HCT116 (cell line): ENCODE measurements at places on chromosomes 11 and 22. TPM values are rescaled to one million over a fixed set of nuclear protein-coding genes. Genes with fewer than 3 reads are reported as not detected.

DNA sequence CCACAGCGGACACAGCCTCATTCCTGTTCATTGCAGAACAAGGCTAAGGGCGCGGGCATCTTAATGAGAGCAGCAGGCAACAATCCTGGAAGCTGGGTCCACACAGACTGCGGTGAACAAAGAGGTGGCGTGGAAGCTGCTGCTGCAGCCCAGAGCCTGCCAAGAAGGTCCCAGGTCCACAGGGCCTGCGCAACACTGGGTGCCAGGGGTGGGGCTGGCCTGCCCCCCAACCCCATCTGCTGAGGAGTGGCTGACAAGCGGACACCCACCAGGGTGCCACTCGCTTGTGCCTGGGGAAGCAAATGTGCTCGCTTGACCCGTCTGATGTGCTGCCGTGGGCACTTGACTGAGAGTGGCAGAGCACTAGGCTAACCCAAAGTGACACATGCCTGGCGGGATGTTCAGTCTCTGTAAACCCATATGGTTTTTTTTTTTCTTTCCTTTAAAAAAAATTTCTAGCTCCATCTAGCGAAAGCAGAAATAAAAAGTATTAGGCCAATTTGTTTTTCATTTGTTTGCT, 83.2 kb upstream of the PITPNB start:
- no peak overlapping the region for H3K4me3 ChIP-seq
- H3K27me3 ChIP-seq = no peaks in the 10 kb centered on the region
- no peaks in the 10 kb centered on the region for H3K36me3 ChIP-seq
- no peak overlapping the region for H3K27ac ChIP-seq
- H3K4me1 ChIP-seq = no peaks in the 10 kb centered on the region
- DNase-seq = no peak

DNA sequence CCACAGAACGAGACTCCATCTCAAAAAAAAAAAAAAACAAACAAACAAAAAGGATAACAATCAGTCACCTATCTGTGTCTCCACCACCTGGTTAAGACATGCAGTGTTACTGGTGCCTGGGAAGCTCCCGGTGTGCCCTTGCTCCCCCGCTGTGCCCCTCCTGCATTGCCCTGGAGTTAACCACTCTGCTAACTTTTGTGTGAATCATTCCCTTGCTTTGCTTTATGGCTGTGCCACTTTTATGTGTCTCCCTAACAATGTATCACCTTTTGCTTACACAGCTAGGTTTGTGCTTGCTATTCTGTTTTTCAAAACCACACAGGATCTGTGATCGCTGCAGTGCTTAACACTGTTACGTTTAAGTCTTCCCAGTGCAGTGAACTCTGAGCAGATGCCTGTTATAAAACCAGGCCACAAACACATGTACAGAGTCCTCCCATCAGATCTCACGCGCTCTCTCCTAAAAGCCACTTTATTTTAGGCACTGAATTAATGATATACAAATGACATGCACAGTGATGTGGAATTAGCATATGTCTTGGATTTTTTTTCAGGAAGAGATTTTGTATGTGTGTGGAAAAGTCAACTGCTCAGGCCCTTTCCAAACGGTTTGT, 69.9 kb downstream of the BUD13 start:
- H3K4me1 ChIP-seq = no peaks in the 10 kb centered on the region
- H3K36me3 ChIP-seq = no peaks in the 10 kb centered on the region
- no peak overlapping the region for H3K27ac ChIP-seq
- no peaks in the 10 kb centered on the region for H3K27me3 ChIP-seq
- no peak for DNase-seq

Gene RIC3
- total RNA-seq = not detected

Gene OR52H1
- not detected for total RNA-seq

- no peaks in the 10 kb centered on the region for H3K4me1 ChIP-seq
- no peaks in the 10 kb centered on the region for H3K27me3 ChIP-seq
- no peaks in the 10 kb centered on the region for H3K36me3 ChIP-seq
- no peak for DNase-seq
Observed at GRCh38 chr22:48496226-48496845, 1331.3 kb downstream of the BRD1 start.

Gene WT1
- 0.07 TPM for total RNA-seq

DNA sequence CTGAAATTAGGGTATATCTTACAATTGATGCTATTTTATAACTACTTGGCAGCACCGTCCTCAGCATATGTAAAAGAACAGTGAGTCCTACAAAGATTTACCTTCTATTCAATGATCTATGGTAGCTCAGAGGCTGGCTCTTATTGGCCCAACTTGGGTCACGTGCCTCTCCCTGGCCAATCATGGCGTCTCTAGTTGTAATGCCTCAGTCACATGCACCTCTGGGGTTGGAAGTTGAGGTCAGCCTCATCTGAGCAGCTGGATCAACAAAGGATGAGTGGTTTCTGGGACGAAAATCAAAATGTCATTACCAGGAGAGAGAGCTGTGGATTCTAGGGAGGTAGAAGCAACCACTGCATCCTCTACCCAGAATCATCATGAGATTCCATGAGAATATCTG, 22.9 kb upstream of the ASPHD2 start:
- DNase-seq = no peak
- peaks cover 26% of the 10 kb centered on the region for H3K27me3 ChIP-seq
- H3K4me1 ChIP-seq = no peaks in the 10 kb centered on the region
- no peak overlapping the region for H3K4me3 ChIP-seq

DNA sequence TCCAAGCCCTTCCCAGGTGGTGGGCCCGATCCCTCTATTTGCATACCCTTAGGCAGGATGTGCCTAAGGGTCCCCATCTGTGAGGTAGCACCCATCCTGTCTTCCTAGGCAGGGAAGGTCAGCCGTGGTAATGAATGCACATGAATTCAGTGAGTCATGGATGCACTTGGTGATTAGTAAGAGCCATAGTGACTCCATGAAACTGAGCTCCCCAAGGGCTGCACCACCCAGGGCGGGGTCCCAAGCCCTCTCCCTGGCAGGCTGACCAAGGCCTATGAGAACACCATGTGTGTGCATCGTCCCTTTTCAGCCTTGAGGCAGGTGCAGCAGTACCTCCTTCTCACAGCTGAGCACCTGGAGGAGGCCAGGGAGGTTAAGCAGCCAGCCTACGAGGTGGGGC, 15.6 kb upstream of the SUSD2 start:
- no peak for DNase-seq
- H3K4me3 ChIP-seq = no peak overlapping the region
- peaks cover 6% of the 10 kb centered on the region for H3K36me3 ChIP-seq
- H3K27me3 ChIP-seq = no peaks in the 10 kb centered on the region

DNA sequence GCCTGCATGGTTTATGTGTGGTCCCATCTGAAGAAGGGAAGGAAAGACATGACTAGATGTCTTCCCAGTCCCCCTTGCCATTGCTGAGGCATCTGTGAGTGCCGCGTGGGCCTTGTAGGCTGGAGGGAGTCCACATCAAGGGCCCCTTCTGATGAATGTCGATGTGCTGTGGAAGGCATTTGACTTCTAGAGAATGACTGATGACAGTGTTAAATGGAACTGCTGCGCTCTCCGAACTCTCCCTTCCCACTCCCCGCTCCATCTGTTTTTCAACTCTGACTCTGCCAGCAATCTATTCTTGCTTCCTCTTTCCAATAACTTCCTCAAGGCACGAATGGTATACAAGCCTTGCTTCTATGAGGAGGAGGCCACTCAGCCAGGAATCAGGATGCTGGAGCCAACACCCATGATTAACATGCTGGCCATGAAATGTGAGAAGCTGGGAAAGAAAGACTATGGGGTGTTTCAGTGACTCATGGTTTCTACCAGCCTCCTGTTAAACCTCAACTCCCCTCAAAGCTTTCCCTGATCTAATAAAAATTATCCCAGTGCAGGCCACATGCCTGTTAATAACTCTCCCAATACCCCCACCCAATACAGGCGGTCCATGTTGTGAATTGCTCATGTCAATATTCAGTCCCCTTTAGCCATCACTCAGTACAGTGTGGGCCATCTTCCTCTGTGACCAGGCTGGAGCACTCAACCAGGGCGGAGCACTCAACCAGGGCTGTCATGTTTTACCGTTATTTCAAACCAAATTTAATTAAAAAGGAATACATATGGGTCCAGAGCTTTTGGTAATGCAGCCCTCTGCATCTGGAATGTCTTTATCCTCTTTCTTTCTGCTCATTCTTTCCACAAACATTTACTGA, 46.4 kb upstream of the TBCEL start:
- H3K27me3 ChIP-seq = peaks cover 50% of the 10 kb centered on the region
- H3K4me1 ChIP-seq = no peaks in the 10 kb centered on the region
- no peak overlapping the region for H3K27ac ChIP-seq
- no peaks in the 10 kb centered on the region for H3K36me3 ChIP-seq

GRCh38 chr22:45268167-45268957, 16.4 kb upstream of the UPK3A start:
- H3K27ac ChIP-seq = no peak overlapping the region; the same call in 1 of the 2 replicates
- H3K4me3 ChIP-seq = peak overlapping the region; percentile 55
- no peak for DNase-seq
- no peaks in the 10 kb centered on the region for H3K27me3 ChIP-seq
- H3K36me3 ChIP-seq = no peaks in the 10 kb centered on the region

GRCh38 chr11:100928426-100928825, 201.2 kb downstream of the PGR start:
- no peak for DNase-seq
- no peak overlapping the region for H3K4me3 ChIP-seq
- H3K27ac ChIP-seq = no peak overlapping the region
- no peaks in the 10 kb centered on the region for H3K27me3 ChIP-seq
- no peaks in the 10 kb centered on the region for H3K36me3 ChIP-seq
- peaks cover 4% of the 10 kb centered on the region; the same call in 1 of the 2 replicates for H3K4me1 ChIP-seq

Gene C11orf21
- total RNA-seq = not detected

DNA sequence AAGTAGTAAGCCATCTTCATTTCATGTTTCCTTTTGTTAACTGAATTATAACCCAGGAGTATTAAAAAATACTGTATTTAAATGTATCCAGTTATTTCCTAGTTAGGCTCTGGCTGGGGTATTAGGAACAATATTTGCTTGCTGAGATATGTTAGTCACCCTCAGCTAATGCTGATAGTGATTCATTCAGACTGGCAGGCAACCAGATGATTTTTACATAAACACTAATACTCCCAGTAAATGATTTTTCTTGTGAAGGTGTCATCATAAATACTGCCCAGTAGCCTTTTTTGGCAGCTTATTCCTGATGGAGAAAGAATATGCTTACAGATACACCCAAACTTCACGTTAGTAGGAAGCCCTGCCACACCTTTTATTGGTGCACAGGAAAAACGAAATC, 8.1 kb downstream of the YWHAH start:
- peaks cover 27% of the 10 kb centered on the region for H3K4me1 ChIP-seq
- peaks cover 50% of the 10 kb centered on the region for H3K36me3 ChIP-seq
- DNase-seq = no peak
- no peaks in the 10 kb centered on the region for H3K27me3 ChIP-seq
- H3K27ac ChIP-seq = peak overlapping the region; percentile 30; the same call in 1 of the 2 replicates

GRCh38 chr11:5123802-5124521, 14.2 kb downstream of the OR52A5 start:
- H3K4me1 ChIP-seq = no peaks in the 10 kb centered on the region
- H3K36me3 ChIP-seq = no peaks in the 10 kb centered on the region
- H3K4me3 ChIP-seq = no peak overlapping the region
- H3K27me3 ChIP-seq = peaks cover 64% of the 10 kb centered on the region
- no peak overlapping the region for H3K27ac ChIP-seq
- DNase-seq = peak; percentile 56

DNA sequence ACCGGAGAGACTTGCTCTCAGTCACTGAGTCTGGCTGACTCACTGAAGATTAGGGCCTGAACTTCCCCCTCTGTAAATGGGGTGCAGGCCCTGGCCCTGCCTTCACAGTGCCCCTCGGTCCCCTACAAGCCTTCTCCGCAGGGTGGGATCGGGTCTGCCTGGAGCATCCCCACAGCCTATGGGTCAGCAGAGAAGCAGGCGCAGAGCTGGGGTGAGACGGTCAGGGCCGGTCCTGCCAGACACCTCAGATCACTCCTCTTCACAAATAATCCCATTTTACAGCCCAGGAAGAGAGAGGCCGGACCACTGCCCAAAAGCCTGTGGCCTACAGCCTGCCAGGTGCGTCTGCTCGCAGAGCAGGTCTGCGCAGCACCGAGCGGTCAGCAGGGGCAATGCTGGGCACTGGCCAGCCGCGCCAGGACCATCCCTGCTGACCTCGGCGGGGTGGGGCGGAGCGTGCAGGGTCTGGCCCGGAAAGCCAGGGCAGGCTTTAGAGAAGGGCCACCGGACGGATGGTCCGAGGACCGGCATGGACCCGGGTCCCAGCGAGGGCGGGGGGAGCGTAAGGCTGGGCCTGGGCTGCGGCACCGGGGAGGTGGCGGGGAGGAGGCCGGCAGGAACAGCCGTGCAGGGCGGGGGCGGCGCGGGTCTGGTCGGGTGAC, 522 bp upstream of the SEPTIN5 start:
- peaks cover 5% of the 10 kb centered on the region; the same call in 1 of the 2 replicates for H3K4me1 ChIP-seq
- H3K27ac ChIP-seq = no peak overlapping the region
- no peak for DNase-seq

Gene NCAM1
- total RNA-seq = 0.22 TPM

Gene CHST1
- total RNA-seq = 0.69 TPM

DNA sequence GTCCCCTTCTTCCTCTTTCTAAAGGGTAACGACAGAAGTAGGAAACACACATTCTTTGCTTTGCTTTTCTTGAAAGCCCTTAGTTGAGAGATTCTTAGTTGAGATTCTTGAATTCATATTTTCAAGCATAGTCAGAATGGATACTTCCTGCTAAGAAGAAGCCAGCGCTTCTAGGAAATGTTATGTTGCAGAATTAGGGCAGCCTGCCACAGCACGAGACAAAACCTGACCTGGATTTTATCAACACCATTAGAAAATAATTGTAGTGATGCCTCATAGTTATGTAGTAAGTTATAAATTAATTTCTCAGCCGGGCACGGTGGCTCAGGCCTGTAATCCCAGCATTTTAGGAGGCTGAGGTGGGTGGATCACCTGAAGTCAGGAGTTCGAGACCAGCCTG, 37.9 kb upstream of the NUP160 start:
- no peak overlapping the region for H3K4me3 ChIP-seq
- no peaks in the 10 kb centered on the region for H3K4me1 ChIP-seq
- DNase-seq = no peak
- no peaks in the 10 kb centered on the region for H3K27me3 ChIP-seq
- no peak overlapping the region for H3K27ac ChIP-seq

- peaks cover 6% of the 10 kb centered on the region; the same call in 1 of the 2 replicates for H3K4me1 ChIP-seq
- H3K27me3 ChIP-seq = no peaks in the 10 kb centered on the region
- no peak overlapping the region for H3K4me3 ChIP-seq
- DNase-seq = no peak
Observed at GRCh38 chr22:20979243-20979809, 2.8 kb upstream of the LZTR1 start.

GRCh38 chr22:27135031-27135981, 477.9 kb downstream of the MIAT start:
- DNase-seq = no peak
- H3K27ac ChIP-seq = no peak overlapping the region
- 0 out of 2 replicates have a peak overlapping the region, but pooled peaks have one; percentile 7 for H3K4me3 ChIP-seq
- no peaks in the 10 kb centered on the region; the same call in 1 of the 2 replicates for H3K27me3 ChIP-seq
- H3K36me3 ChIP-seq = no peaks in the 10 kb centered on the region

Gene POU2AF3
- total RNA-seq = not detected

DNA sequence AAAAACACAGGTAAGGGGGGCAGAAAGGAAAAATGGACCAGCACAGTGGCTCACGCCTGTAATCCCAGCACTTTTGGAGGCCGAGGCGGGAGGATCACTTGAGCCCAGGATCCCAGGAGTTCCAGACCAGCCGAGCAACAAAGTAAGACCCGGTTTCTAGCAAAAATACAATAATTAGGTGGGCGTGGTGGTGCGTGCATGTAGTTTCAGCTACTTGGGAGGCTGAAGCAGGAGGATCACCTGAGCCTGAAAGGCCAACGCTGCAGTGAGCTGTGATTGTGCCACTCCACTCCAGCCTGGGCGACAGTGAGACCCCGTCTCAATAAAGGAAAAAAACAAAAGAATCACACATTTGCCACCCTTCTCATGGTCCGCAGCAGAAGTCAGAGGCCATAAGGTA, 519.4 kb downstream of the BRD1 start:
- no peaks in the 10 kb centered on the region for H3K4me1 ChIP-seq
- H3K36me3 ChIP-seq = no peaks in the 10 kb centered on the region
- H3K27me3 ChIP-seq = peaks cover 46% of the 10 kb centered on the region
- DNase-seq = no peak
